ENCODE measurements at places on chromosomes 2 and 18.

DNA sequence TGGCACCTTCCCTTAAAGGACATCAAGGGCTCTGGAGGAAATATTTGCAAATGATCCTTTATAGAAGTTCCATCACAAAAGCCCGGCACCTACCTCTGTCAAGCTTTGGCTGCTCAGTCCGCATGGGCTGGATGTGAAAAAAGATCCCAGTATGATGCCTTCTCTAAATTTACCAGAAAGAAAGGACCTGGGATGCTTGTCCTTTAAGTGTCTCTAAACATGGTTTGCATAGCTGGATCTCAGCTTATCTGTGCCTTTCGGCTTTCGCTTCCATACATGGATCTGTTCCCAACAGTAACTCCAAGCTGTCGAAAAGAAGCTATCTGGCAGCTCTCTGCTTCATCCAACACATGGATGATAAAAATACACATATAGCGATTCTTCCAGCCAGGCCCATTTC is 60.4 kb upstream of the SLC8A1 start:
- DNase-seq: no peak

DNA sequence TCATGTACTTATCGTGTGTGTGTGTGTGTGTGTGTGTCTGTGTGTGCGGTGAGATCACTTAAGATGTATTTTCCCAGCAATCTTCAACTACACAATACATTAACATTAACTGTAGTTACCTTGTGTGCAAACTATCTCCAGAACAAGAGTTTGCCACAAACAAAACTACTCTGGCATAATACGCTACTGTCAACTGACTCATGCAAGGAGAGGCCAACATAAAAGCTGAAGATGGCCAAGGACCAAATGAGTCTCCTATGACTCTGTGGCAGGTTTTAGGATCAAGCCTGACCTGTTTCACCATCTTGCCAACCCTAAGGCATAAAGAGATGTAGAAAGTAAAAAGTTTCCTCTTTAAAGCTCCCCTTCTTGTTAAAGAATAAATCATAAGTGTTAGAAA is 20.1 kb downstream of the CYB5A start:
- no peak for DNase-seq

DNA sequence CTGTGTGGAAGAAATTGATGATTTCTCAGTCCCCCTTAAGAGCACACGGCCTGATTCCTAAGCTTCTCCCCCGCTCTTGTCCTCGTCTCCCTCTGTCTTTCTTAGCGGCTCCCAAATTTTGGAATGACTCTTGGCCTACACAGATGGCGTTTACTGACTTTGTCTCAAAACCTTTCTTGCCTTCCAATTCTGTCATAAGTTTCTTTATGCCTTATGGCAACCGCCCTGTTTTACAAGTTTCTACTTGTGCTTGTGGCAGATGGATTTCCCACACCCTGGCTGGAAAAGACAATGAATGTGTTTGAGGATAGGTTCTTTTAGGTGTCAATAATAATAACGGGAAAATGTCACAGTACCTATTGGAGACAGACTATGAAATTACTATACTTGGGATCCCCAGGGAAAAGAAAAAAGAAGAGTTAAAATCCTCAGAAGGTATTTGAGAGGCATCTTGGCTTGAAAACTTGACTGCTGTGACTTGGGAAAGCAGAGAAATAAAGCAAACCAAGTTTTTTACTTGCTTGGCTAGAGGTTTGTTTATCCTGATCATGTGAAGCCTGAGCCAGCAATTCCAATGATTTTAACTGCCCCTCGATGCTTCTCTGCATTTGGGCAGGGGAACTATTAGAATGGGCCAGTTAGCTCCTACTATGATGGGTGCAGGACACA is 276.4 kb downstream of the HRH4 start:
- DNase-seq: no peak

- no peak for DNase-seq
These were observed 26.9 kb upstream of the YWHAQ start for GRCh38 chr2:9657731-9658130.

DNA sequence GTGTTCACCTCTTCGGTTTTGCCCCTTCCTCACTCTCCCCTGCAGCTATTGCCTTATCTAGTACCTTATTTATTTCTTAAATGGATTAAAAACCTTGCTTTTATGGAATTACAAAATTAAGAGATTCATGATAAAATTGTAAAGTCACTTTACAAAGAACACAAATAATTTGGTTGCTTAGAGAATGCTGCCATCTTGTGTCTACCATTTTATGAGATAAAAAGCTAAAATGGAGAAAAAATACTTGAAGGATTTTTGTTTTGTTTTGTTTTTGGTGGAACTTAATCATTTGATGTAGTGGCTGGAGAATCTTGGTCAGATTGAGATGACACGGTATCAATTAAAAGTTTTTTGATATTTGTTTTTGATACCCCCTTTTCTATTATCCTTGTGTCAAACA is 69.6 kb downstream of the R3HDM1 start:
- DNase-seq: no peak

DNA sequence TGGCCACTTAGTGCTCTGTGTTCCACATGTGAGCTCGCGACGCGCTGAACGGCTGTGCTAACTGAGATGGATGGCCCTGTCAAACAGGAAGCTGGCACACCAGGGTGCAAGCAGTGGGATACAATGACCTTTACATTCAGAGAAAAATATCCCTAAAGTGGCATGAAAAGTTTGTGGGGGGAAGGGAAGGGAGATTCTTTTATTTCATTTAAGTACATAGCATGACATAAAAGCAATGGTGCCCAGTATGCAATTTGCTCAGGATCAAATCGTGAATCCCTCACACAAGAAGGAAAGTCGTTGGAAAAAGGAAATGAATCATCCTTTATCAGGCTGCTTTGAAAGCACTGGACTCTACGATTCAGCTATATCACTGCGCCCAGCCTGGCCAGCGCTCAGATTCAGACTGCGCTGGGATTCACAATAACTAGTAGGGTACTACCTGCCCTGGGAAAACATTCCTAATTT is 26.0 kb downstream of the SATB2 start:
- no peak for DNase-seq

DNA sequence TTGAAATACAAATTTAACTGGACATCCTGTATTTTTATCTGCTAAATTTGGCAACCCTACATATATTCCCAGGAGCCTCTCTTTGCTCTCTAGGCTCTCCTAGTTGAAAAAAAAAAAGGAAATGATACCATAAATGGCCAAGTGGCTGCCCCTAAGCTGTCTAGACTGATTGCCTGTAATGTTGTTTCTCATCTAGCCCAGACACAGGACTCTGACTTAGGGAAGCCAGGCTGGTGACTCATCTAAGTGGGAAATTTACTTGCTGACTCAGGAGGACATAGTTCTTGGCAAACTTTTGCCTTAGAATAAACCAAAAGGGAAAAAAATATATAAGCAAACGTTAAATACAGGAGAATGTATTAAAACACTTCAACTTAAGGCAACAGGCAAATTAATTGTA is 14.6 kb upstream of the ITGAV start:
- DNase-seq: no peak

- DNase-seq: no peak
These were observed 14.7 kb downstream of the CNTNAP5 start for GRCh38 chr2:124039762-124040291.

DNA sequence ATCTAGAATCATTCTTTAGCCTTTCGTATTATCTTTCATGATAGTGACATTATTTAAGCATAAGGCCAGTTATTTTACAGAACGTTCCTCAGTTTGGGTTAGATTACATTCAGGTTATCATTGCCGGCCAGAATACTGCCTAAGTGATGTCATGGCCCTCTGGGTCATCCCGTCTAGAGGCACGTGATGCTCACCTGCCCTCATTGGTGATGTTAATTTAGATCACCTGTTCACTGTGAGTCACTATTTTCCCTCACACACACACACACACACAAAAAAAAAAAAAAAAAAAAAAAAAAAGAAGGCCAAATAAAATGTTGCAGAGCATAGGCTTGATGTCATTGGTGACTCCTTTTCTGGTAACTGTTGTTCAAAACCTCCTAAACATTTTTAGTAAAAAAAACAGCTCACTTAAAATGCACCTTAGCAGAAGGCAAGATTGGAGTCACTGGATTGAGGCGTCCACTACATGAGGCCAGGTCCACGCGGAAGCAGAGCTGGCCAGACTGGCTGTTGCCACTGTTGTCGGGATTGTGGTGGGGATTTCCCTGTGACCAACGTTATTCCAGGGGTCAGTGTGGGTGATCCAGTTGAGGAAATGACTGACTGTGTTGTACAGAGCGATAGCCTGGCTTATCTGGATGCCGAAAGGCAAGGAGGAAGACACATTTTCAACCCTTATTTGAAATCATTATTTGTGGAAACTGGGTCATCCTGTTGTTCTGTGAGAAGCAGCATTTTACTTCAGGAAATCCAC is 52.1 kb upstream of the CNGA3 start:
- no peak for DNase-seq

- DNase-seq: no peak
These were observed 34.2 kb downstream of the B4GALT6 start for GRCh38 chr18:31649978-31650719.

GRCh38 chr18:74957588-74958224 is 251.2 kb downstream of the PTGR3 start:
- DNase-seq: no peak

- DNase-seq: no peak
These were observed 3.7 kb downstream of the PRKAG3 start for GRCh38 chr2:218827701-218828476.

DNA sequence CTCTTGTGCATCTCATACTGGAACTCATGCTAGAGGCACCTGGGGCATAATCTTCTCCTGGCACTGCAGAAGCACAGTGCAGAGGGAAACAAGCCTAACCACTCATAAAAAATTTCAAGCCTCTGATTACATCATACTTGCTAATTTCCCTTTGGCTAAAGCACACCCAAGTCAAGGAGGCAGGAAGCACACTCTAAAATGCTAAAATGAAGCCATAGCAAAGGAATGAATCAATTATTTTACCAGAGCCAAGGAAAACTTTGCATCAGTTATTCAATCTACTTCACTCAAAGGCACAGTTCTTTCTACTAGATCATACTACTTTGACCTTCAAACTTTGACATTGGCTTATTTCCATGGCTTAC is 79.6 kb upstream of the SPOPL start:
- DNase-seq: no peak

GRCh38 chr18:48663931-48664847 is 125.4 kb downstream of the CTIF start:
- DNase-seq: peak; percentile 35

- no peak for DNase-seq
These were observed 90.5 kb upstream of the MGAT5 start for GRCh38 chr2:134163336-134163735.

GRCh38 chr2:121309801-121310200 is 24.8 kb upstream of the TFCP2L1 start:
- DNase-seq: no peak

- no peak for DNase-seq
These were observed 36.9 kb upstream of the BMPR2 start for GRCh38 chr2:202339071-202339870.

DNA sequence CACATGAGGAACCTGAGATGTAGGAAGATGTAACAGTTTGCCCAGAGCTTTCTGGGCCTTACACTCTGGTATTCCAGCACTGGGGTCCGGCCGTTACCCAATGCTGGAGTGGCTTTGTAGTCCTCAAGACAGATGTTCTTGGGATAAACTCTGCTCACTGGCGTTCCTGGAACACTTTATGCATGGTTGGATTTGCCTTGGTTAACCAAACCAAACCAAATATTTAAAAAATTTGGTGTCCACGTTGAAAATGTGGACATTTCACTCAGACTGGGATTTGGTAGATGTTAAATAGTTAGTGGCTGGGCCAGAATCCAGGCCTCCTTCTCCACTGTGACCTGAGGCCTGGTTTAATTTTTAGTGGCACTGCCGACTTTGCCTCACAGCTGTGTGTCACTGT is 81.5 kb downstream of the ACOXL start:
- no peak for DNase-seq

- no peak for DNase-seq
These were observed 15.9 kb upstream of the CCDC85A start for GRCh38 chr2:56167616-56168562.

DNA sequence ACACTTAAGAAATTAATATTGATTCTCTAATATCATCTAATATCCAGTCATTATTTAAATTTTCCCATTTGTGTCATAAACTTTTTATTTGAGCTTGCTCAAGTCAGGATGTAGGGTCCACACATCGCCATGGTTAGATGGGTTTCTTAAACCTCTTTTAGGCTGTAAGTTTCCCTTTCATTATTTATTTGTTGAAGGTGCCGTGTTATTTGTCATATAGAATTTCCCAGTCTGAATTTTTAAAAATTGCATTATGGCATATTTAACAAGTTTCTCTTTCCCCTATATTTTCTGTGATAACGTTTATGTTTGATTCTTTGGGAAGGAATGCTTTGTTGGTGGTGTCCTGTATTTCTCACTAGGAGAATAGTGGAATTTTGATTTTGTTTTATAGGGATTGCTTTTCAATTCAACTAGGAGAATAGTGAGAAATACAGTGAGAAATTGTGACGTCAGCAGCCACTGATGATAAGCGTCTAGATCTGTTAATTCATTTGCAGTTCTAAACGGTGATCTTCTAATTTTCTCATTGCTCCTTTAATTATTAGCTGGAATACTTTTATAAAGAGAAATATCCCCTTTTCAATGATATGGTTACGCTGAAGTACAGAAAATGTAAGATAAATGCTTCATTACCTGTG is 44.6 kb upstream of the AAK1 start:
- DNase-seq: no peak

DNA sequence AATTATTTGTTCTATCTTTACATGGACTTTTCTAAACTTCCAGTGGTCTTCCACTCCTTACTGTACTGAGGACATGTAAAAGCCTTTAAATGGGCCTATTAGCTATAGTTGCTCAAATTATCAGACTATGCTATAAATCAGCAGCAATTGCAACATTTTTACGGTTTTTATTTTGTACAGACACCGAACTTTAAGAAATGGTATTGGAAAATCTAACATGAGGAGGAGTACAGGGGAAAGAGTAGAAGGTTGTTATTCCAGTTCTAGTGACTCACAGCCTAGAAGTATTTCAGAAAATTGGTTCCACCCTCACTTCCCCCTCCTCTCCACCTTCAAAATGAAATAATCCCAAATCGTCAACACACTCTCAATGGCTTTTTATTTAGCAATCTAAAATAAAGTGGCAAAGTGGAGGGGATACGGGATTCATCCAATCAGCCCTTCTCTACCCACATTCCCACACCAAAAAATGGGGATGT is 1.1 kb downstream of the NCKAP1 start:
- no peak for DNase-seq

DNA sequence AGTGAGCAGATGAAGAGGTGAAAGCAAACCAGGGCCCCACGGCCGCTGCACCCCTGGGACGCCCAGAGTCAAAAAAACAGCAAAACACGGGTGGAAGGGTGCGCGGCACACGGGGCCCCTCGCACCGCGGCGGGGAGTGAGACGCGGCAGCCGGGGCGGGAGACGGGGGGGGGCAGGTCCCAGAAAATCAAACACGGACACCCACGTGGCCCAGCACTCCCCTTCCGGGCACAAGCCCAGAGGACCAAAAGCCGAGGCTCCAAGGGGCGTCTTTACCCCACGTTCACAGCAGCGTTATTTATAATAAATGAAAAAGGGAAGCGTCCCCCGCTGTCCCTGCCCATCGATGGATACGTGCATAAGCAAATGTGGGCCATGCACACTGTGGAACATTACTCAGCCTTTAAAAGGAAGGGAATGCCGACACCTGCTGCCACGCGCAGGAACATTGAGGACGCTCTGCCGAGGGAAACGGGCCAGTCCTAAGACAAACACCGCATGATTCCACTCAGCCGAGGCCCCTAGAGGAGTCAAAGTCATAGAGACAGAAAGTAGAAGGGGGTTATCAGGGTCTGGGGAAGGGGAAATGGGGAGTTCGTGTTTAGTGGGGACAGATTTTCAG is 677 bp upstream of the COPS9 start:
- DNase-seq: no peak
